Stimulated activated CD4-positive, alpha-beta T cell treated with anti-CD3 and anti-CD28 coated beads, Interleukin-15, amount 100 ng/mL, for 1 hour (primary cell): ENCODE measurements at places on chromosomes 7 and 10.

DNA sequence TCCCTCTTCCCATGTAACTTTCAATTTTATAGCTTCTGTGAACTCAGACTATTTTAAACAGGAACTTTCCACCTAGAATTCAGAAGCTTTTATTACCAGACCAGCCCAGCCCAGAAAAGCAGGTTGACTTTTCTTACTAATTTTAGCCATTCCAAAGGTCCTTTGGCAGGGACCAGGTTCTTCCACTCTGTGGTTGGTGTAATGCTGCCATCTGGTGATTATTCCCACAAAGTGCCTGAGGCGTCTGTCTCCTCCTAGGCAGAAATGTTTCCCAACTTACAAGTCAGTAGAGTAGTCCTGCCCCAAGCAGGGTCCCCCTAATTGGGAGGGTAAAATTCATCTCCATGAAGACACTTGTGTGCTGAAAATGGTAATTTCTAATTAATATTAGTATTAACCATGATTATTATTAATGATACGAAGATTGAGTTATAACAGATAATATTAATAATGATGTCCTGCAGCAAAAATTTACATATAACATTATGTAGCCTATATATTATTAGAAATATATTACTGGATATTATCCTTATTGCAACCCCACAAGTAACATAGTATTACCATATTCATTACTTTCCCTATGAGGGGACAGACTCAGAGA is 53.0 kb upstream of the PPP1R17 start:
- DNase-seq = no peak

DNA sequence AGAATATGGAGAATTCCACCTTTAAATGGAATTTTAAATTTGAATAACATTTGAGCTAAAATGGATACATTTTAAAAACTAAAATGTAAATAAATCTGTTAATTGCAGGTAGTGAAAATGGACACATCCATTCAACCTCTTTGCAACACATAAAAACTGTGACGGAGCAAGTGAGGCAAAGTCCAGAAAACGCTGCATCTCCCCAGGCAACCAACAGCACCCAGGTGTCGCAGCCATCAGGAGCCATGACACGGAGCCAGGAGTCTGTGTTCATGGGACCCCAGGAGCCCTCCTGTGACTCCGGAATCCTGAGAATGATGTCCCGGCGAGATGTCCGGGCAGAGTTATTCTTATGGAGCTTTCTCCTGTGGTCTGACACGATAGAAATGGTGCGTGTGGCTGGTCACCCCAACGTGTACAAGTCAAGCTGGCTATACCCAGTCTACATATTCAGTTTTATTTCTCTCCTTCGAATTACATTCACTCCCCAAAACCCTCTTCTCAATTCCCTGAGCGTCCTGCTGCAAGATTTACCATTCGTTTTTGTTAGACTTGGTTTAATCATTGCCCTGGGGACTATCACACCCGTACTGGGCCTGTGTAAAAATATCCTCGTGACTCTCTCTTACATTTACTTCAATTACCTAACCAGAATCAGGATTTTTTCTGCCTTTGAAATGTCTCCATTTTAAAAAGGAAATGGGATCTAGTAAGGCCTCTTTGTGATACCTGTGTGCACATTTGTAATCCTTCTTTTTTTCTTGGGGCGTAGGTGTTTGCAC is 13.1 kb upstream of the MRC1 start:
- no peak for DNase-seq

GRCh38 chr7:50147951-50148808 is 55.1 kb upstream of the ZPBP start:
- no peak for DNase-seq

DNA sequence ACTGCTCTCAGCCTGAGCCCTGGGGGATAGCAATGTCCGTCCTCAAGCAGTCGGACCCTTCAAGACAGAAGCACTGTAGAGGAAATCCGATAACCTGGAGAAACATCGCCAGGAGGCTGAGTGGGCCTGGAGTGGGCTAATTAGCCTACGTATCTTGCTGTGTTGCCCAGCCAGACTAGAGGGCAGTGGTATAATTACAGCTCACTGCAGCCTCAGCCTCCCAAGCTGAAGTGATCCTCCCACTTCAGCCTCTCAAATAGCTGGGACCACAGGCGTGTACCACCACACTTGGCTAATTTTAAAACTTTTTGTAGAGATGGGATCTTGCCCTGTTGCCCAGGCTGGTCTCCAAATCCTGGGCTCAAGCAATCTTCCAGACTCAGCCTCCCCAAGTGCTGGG is 21.7 kb downstream of the LYZL2 start:
- DNase-seq = no peak

DNA sequence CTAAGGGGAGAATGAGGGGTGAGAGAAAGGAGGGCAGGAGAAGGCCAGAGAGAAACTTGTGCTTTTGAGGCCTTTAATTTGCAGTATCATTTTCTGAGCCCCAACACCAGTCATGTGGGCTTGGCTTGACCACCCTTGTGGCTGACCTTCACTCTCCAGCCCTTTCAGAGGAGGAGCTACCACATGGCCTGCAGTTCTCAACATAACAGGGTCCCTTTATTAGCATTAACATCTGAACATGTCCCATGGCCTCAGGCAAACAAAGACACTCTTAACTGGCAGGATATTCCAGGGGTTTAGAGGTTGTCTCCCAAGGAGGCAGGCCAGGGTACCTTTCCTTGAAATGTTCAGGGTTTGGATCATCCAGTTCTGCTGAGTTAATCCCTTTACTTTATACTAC is 6.7 kb downstream of the ZNF713 start:
- no peak for DNase-seq

DNA sequence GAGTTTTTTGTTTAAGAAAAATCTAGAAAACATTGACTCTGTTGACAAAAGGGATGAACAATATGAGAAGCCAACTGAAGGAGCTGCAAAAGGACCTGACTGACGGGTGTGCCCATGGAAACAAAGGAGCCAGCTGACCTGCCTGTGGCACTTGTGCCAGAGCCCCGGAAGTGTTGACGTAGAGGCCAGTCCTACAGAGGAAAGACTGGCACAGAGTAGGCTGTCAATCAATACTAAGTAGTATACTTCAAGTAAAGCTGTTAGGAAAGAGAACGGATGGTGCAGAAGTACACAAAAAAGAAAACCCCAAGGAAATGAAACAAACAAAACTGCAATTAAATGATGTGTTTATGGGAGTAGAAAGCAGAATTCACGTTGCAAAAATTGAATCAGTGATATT is 19.0 kb upstream of the ABI1 start:
- no peak for DNase-seq

- no peak for DNase-seq
Measured at GRCh38 chr10:73920089-73920488, 9.2 kb downstream of the PLAU start.

GRCh38 chr7:35565927-35566326 is 129.0 kb downstream of the HERPUD2 start:
- no peak for DNase-seq

DNA sequence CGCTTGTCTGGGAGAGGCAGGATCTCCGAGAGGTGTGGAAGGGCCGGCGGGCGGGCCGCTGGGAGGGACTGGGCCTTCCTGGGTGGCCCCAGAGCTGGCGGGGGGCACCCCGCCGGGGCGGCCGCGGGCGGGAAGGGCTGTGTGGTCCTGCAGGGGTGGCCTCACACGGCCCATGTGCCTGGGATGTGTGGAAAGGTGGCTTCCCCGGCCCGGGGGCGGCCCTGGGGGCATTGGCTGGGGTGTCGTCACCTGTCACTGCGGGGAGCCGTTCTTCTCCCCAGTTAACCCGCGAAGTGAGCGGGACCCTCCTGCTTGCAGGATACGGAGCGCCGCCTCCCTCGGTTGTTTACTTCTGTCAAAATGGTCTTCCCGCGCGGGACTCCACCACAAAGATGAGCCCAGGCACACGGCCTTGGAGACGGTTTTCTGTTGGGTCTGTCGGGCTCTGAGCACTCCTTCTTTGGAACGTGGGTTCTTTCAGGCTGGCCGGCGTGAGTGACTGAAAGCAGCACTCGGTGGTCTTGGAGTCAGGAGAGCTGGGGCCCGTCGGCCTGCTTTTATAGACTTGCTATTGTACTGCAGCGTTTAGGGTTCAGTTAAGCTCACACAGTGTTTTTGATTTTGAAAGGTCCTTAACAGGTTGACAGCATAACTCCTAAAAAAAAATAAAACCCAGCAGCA is 700 bp downstream of the SMC3 start:
- DNase-seq = peak; percentile 38

DNA sequence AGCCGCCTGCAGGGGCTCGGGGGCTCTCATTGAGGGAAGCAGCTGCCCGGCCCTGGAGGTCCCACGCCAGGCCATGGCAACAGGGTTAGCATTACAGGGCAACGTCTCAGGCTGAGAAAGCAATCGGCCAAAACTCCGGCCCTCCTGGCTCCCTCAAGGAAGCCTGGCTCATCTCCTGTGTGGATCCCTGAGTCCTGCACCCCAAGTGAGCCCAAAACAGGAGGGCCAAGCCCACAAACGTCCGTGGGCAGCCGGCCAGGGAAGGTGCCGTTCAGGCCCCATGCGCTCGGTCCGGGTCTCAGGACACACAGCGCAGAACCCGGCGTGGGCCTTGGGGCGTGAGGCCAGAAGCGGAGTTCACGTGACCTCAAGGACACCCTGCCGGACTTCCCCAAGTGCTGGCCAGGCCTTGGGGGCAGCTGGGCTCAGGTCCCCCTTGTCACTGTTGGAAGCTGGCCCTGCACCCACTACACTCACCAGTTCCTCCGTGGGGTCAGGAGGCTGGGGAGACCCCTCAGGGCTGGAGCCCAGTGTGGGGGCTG is 8.0 kb upstream of the PWWP2B start:
- DNase-seq = no peak

- no peak for DNase-seq
Measured at GRCh38 chr7:88243345-88243909, 23.6 kb upstream of the SRI start.

- no peak for DNase-seq
Measured at GRCh38 chr7:121623130-121623872, 227.2 kb upstream of the FAM3C start.

GRCh38 chr10:34627741-34628140 is 187.4 kb downstream of the PARD3 start:
- no peak for DNase-seq

- DNase-seq = no peak
Measured at GRCh38 chr10:91022924-91023699, 102.2 kb upstream of the ANKRD1 start.

DNA sequence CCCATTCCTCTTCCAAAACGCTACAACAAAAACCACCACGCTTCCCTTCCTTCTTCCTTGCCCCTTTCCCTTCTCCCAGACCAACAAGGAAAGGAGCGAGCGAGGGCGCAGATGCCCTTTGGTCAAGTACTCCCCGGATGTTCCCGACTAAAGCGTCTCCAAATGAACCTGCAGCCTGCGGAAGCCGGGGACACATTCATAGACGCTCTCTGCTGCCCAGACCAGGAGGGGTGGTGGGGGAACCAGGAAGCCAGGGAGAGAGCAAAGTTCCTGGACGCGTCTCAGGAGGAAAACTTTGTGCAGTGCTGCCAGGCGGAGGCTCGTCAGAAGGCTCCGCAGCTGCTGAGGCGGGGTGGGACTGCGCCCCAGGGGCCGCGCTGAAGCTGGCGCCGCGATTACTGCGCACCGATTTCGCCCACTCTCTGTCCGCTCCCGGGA is 754 bp downstream of the SEMA3D start:
- no peak for DNase-seq

- no peak for DNase-seq
Measured at GRCh38 chr7:96933067-96933645, 72.2 kb upstream of the DLX6 start.

GRCh38 chr10:79088176-79088575 is 19.4 kb downstream of the ZMIZ1 start:
- no peak for DNase-seq

- peak; percentile 11 for DNase-seq
Measured at GRCh38 chr7:130242198-130243014, 24.3 kb upstream of the CPA2 start.

DNA sequence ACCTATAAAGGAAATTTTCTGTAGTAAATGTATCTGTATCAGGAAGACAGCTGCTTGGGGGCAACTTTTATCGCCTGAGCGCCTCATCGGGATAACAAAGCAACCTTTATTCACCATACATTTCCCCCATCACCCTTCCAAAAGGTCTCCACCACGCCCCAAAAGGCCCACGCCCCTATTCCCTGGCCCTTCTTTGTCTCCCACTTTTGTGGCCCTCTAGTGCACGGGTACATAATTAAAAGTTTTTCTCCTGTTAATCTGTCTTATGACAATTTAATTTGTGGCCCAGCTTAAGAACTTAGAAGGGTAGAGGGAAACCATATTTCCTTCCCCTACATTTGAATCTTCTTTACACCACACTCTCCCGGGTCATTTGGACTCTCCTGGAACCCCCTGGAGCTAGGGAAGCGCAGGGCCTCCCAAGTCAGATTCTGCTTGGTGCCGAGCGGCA is 625 bp downstream of the RP9 start:
- DNase-seq = peak; percentile 16

GRCh38 chr7:18213652-18214051 is 186.0 kb upstream of the PRPS1L1 start:
- no peak for DNase-seq

DNA sequence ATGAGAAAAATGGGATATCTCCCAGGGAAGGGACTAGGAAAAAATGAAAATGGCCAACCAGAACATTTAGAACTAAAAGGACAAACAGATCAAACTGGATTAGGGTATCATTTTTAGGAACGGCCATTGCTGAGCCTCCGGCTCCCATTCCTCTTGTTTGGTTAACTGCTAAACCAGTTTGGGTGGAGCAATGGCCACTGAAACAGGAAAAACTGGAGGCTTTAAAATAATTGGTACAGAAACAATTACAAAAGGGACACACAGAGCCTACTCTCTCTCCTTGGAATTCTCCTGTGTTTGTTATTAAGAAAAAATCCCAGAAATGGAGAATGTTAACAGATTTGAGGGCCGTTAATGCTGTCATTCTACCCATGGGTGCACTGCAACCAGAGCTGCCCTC is 4.7 kb upstream of the CHST3 start:
- DNase-seq = no peak

GRCh38 chr10:127398971-127399365 is 150.1 kb upstream of the NPS start:
- no peak for DNase-seq

GRCh38 chr10:47207894-47208469 is 92.0 kb upstream of the GDF10 start:
- DNase-seq = no peak
